CD4-positive, alpha-beta T cell treated with Interleukin-12 subunit alpha and Interleukin-12 subunit beta, for 1 hour (primary cell): ENCODE measurements at places on chromosomes 4 and X.

- DNase-seq: no peak
Observed at GRCh38 chrX:69524781-69525363, 20.7 kb downstream of the NALF2 start.

DNA sequence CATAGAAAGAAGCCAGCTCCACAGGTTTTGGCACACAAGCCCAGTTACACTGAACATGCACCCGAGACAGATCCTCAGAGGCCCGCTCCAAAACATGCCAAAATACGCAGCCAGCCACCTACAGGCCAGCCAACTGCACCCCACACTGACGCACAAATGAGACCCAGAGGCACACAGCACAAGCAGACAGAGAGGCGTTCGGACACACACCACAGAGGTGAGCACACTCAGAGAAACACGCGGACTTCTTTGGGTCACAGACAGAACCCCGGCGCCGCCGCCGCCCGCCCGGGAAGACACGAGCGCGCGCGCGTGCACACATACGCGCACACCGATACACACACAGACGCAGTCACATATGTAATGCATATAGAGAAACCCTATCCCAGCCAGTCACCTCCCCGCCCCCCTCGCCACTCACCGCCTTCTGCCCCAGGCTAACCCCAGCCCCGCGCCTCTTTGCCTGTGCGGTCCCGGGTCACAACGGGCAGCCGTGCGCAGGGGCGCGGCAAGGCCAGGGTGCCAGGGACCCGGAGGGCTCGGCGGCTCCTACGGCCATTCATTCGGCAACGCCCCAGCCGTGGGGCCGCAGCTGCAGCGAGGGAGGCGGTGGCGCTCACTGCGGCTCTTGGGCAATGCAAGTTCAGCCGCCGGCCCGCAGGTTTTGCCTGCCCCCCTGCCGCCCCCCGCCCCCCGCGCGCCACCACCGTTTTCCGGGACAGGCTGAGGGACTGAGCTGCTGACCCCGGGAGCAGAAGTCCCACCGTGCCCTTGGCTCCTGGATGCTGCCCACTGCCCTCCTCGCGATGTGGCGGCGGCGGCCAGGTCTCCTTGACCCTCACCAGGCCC lies 553 bp downstream of the SEPTIN6 start:
- DNase-seq: peak; percentile 60

- no peak for DNase-seq
Observed at GRCh38 chr4:4647041-4647440, 105.2 kb upstream of the STX18 start.

DNA sequence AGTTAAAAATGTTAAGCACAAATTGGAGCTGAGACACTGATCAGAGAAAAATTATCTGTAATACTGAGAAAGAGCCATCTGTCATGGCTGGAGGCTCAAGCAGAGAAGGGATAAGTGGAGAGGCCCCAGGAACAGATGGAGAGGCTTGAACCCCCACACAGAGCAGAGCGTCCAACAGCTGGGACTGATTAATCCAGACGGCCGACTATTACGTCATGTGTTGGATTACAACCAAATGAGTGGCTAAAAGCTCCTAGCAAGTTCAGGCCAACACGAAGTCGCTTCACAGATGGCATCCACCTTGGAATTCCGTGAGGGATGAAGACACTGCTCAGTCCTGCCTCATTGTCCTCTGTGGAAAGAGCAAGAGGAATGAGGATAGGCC lies 57.7 kb upstream of the ATXN3L start:
- no peak for DNase-seq

GRCh38 chr4:52431869-52432268 lies 227.2 kb downstream of the USP46 start:
- no peak for DNase-seq

DNA sequence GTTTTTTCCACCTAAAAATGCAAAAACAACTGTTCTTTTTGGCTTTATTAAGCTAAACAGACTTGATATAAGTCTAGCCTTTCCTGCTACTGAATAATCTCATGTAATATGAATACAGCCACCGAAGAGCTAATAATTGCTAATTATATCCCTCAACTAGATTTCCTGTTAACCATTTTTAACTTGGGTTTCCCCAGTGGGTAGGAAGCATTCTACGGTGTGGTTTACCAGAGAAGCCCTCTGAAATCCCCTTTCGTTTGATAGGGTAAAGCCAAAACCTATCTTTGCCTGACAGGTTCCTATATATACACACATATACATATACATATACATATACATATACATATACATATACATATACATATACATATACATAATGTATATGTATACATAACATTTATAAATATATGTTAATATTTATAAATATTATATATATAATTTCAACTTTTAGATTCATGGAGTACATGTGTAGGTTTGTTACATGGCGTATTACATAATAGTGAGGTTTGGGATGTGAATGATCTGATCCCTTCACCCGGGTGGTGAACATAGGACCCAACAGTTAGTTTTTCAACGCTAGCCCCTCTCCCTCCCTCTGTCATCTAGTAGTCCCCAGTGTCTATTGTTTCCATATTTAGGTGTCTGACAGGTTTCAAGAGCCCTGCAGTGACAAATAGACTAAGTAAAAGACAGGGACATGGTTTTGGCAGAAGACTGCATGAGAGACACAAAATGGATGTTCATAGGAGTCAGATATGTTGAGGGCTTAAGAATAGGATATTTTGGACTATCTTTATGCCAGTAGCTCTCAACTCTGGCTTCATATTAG lies 62.4 kb downstream of the ATXN3L start:
- DNase-seq: peak; percentile 9

DNA sequence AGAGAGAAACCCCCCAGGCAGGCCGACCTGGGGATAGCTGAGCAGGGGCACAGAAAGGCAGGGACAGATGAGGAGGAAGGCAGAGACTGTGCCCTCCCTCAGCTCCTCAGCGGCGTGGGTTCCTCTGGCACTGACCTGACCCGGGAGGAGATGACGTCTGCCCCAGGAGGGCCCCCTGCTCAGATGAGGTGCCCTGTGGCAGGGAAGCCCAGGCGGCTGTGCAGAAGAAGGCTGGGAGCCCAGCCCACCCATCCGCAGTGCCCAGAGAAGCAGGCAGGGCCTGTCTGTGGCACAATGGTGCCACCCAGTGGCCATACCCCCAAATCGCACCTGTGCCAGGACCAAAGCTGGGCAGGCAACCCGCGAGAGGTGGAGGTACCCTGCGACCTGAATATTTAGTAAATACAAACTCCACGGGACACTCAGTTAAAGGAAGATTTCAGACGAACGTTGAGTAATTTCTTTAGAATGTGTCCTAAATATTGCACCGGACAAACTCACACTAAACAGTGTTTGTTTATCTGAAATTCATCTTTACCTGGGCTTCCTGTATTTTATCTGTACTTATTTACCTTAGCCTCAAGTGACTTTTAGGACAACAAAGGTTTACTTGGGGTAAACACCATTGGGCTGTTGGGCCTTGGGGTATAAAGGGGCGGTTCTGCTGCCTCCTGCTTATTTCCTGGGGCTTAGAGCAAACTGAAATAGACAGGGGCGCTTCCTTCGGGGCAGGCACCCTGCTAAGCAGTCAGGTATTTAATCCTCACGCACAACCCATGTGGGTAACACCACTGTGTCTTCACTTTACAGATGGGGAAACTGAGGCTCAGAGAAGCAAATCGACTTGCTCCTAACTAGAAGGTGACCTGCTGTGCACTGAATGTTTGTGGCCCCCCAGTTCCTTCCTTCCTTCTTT lies 46.5 kb upstream of the HMX1 start:
- peak; percentile 49 for DNase-seq

DNA sequence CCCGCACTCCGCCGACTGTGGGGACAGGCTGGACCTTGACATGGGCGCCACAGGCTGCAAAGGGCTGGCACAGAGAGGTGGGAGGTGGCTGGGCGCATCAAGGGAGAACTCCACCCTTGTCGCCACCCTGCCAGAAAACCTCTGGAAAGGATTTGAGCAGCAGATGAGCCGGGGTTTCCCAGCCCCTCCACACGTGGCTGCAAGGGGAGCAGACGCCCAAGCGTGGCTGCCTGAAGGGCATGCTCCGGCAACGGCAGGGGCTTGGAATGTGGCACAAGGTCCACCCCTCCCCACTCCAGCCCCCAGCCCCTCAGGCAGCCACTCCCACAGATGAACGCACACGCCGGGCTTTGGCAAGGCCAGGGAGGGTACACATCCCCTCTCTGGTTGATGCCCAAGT lies 4.6 kb downstream of the BGN start:
- no peak for DNase-seq

DNA sequence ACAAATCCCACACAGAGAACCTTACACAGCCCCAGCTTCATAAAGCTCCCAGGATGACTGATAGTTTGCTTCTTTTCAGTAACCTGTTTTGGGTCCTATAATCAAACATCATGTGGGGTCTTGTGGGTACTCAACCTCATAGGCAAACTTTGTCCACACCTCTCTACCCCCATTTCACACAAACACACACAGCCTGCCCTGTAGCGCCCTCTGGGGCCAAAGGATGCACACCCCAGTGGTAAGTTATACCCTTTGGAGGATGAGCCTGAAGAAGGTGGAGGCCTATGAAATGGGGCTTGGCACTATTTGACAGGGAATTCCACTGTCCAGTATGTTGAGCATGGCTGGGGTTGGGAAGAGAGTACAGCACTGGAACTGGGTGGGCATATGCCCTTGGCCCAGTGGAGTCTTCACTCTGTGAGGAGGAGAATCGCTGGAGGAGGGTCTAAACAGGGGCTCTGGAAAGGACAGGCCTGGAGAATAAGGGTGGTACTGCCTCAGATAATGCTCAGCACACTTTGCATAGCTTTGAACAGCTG lies 30.5 kb upstream of the COL25A1 start:
- DNase-seq: no peak

DNA sequence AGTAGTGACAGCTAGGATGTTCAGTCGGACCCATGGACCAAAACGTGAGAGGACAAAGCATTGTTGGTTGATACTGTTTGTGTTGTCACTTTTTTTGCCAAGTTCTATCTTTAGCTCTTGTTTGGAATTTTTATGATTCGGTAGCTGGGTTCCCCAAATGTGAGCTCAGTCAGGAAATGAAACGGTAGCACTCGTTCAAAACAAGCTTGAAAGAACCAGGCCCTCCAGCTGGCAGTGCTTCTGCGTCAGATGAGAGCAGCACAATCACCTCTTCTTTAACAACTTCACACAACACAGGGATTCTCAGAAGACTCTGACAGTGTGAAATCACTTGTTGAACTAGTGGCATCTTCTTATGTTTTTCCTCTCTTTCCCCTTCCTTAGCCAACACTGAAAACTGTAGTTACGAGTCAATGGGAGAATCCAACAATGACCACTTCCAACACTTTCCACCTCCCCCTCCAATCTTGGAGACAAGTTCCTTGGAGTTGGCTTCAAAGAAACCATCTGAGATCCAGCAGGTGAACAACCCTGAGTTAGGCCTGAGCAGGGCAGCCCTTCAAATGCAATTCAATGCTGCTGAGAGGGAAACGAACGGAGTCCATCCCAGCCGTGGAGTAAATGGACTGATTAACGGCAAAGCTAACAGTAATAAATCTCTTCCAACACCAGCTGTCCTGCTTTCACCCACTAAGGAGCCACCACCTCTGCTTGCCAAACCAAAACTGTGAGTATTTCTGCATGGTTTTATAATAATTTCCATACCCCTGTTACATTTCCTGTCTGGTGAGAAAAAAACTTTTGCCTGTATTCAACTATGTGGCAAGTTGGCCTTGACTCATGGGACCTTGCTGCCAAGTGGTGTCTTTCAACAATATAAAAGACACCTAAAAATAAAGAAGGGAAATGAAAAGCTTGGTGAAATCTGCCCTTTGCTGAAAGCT lies 214.6 kb downstream of the PALLD start:
- no peak for DNase-seq

- DNase-seq: no peak
Observed at GRCh38 chrX:150542846-150543229, 25.6 kb upstream of the MTM1 start.

- no peak for DNase-seq
Observed at GRCh38 chr4:114783215-114783595, 184.6 kb downstream of the UGT8 start.

- no peak for DNase-seq
Observed at GRCh38 chr4:162422312-162422711, 258.5 kb upstream of the FSTL5 start.

GRCh38 chr4:76214177-76214675 lies 602 bp upstream of the SCARB2 start:
- DNase-seq: no peak

DNA sequence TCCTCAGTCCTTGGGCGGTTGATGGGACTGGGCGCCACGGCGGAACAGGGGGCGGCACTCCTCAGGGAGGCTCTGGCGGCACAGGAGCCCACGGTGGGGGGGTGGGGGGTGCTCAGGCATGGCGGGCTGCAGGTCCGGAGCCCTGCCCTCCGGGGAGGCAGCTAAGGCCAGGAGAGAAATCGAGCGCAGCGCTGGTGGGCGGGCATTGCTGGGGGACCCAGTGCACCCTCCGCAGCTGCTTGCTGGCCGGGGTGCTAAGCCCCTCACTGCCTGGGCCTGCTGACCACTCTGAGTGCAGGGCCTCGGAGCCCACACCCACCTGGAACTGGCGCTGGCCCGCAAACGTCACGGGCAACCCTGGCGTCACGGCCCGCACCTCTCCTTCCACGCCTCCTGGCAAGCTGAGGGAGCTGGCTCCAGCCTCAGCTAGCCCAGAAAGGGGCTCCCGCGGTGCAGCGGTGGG lies 164.9 kb upstream of the AGA start:
- no peak for DNase-seq

GRCh38 chr4:87375719-87376291 lies 15.2 kb downstream of the HSD17B11 start:
- DNase-seq: peak; percentile 48

- DNase-seq: no peak
Observed at GRCh38 chr4:27428661-27429060, 568.0 kb downstream of the STIM2 start.

- DNase-seq: no peak
Observed at GRCh38 chr4:187715466-187715865, 280.1 kb upstream of the ZFP42 start.

- no peak for DNase-seq
Observed at GRCh38 chrX:150573702-150574101, 5.3 kb downstream of the MTM1 start.

DNA sequence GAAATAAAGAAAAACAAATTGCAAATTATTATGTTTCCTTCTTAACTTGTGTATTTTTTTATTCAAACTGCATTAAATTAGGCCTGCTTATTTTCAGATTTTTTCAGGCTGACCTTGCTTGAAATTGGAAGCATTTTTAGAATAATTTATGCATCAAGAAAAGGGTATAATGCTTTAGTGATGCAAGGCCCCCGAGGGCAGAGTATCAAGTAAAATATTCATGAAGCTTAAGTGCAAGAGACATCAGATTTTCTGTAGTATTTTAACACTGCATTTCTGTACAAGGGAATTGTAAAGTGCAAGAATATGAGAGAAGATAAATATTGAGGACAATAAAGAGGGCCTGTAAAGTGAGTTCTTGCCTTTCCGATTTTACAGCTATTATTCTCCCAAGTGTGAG lies 485.8 kb upstream of the ATOH1 start:
- DNase-seq: no peak
